ENCODE measurements at places on chromosomes 5 and 9. TPM values are rescaled to one million over a fixed set of nuclear protein-coding genes. Genes with fewer than 3 reads are reported as not detected.

Gene TSPAN17
- 11.0 TPM for total RNA-seq

Gene CDH6
- total RNA-seq, result 6.9 TPM

Gene ORM2
- not detected for total RNA-seq

Gene FAXDC2
- 27.8 TPM for total RNA-seq

Gene STPG3
- total RNA-seq, result not detected

Gene TIMD4
- total RNA-seq, result 0.67 TPM

Gene PLPP7
- total RNA-seq, result 21.1 TPM

Gene TRIM36
- 0.81 TPM for total RNA-seq

Gene SPATA31D4
- not detected for total RNA-seq
